ENCODE measurements at places on chromosomes 11 and 22.

GRCh38 chr11:5807580-5807979, 1.1 kb upstream of the OR52N2 start:
- DNase-seq, result no peak

GRCh38 chr11:112831969-112832766, 129.1 kb upstream of the NCAM1 start:
- no peak for DNase-seq

- DNase-seq, result no peak
These were observed 153.6 kb downstream of the MAML2 start for GRCh38 chr11:96189351-96189750.

DNA sequence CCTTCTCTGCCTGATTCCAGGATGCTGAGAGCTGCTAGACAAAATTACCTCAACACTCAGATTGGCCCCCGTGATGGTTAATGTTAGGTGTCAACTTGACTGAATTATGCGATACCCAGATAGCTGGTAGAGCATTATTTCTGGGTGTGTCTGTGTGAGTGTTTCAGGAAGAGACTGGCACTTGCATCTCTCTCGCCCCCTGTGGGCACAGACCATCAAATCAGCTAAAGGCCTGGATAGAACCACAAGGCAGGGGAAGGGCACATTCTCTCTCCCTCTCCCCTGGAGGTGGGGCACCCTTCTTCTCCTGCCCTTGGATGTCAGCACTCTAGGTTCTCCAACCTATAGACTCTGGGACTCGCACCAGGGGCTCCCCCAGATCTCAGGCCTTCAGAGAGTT, 79.7 kb downstream of the KIRREL3 start:
- DNase-seq, result no peak

DNA sequence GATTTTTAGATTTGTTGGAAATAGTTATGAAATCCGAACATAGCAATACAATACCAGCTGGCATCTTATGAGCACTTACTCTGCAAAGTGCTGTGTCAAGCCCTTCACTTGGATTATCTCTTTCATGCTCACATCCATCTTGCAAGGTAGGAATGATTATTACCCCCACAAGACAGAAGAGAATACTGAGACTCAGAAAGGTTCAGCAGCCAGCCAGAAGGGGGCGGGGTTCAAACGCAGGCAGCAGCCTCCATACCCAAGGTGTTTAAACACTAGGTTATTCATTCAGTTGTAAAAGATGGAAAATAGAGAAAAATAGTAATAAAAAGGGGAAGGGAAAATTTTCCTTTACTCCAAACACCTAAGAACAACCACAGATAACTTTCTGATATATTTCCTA, 158.5 kb downstream of the CCDC34 start:
- no peak for DNase-seq

GRCh38 chr11:61593151-61593550, 12.3 kb upstream of the SYT7 start:
- DNase-seq, result no peak
